Fibroblast of skin of right biceps (primary cell): ENCODE measurements at places on chromosomes 16 and 17.

DNA sequence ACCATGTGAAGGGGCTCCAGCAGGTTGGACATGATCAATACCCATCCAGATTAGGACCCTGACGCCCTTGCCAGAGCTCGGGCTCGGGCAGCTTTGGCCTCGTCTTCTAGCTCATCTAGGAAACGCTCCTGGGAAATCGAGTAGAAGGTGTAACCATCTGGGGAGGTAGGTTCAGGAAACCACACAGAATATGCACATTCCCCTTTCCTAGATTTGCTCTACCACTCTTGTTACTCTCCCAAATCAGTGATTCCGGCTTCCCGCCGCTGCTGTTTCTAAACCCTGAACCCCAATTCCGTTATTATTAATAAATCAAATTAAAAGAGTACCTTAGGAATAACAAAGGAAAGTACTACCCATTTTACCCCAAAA lies 507 bp downstream of the COA3 start:
- no peak for DNase-seq

GRCh38 chr16:2282866-2283555 lies 15.1 kb upstream of the RNPS1 start:
- no peak for DNase-seq

DNA sequence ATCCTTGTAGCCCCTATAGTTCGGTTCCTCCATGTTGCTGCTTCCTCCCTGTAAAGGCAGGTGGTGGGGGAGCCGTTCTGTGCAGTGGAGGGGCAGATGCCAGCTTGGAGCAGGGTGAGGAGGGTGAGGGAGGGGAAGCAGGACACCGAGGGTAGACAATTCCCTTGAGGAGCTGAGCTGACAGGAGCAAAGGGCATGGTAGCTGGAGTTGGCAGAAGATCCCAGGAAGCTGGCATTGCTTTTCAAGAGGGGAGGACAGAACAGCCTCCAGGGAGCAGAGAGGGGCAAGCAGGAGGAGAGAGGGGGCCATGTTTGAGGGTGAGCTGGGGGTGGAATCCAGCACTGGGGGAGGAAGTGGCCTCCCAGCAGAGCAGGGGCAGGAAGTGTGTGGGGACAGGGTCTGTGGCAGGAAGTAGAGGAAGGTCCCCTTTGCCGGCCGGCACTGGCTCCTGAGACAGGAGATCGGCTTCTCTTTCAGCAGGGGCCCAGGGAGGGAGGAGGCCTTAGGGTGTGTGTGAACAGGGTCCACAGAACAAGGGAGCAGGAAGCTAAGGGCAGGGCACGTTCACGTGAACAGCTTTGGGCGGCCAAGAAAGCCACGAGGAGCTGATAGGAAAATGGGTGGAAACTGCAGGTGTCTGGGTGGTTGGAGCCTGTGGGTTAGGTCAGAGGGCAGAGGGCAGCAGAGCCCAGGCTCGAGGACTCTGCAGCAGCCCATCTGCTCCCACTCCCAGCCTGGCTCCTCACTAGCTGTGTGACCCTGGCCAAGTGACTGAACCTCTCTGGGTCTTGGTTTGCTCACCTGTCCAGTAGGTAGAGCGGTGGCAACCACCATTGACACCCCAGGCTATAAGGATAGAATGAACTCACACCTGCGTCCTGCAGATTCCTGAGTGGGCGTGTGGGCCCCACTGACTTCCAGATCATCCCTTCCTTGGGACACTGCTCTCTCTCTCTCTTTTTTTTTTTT lies 17.5 kb upstream of the SPNS2 start:
- no peak for DNase-seq

DNA sequence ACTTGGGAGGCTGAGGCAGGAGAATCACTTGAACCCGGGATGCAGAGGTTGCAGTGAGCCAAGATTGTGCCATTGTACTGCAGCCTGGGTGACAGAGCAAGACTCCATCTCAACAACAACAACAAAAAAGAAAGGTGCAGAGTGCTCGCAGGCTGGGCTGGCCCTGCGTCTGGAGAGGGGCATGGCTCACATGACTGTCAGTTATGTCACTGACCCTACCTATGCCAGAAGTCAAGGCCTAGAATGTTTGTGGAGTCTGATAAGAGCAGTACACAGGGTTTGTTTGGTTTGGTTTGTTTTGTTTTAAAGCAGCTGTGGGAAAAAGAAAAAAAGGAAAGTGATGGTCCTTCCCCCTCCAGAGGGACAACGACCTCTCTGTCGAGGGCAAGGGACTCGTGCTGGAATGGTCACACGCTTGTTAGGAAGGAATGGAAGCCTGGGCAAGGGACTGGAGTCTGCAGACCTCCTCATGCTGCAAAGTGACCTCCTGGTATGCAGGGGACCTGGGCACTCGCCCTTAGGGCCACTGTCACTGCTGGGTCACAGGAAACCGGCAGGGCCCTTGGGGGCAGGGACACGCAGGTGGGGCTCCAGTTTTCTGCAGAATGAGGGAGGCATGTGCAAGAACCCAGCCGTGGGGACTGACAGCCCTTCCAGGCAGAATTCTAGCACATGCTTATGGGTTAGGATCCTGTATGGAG lies 10.1 kb upstream of the OSGIN1 start:
- DNase-seq, result no peak
